ENCODE measurements at places on chromosomes 6 and 20. TPM values are rescaled to one million over a fixed set of nuclear protein-coding genes. Genes with fewer than 3 reads are reported as not detected.

Gene PDE10A
- total RNA-seq, result 10.7 TPM

Gene CTCFL
- total RNA-seq, result not detected

DNA sequence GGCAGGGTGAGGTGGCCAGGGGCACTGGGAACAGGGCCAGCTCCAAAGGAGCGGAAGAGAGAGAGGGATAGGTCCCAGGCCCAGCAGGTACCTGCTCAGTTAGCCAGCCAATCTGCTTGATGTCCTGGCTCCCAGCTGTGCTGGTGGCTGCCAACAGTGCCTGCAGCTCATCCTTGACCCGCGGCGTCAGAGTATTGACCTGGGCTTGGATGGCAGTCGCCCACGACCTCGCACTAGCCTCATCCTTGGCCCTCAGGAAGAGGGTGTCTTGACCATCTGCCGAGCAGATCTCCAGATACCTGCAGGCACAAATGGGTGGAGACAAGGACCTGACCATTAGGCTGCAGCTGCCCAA, 11.1 kb upstream of the CDK5RAP1 start:
- peak; percentile 64 for DNase-seq

Gene GMPR
- total RNA-seq, result 14.7 TPM

Gene IL17F
- not detected for total RNA-seq

DNA sequence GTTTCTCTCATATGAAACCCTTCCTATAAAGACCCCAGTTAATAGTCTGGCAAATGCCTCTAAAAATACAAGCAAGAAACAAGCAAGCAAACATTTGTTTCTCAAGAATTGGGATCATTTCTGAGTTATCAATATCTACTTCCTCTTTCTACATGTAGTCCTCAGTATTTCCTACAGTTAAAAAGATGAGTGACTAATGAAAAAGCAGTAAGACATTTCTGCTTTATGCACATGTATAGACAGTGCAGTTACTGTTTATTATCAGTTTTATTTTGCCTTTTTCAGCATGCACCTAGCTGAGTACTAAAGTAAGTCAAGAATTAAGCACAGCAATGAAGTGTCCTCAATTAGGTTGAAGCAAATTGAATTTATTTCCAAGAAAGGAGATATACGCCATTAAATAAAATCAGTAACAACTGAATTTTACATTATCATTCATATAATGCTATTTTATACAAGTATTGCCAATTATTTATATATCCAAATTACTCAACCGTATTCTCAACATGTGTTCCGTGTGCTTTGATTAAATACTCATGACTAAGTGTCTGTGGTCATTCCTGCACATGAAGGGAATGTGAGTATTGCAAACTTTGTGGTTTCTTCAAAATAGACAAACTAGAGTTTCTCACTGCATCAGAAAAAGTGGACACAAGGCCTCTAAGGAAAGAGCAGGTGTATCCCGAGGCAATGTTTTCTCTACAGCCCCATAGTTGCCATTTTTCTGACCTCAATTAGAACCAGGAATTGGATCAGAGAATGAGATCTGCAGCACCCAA, 159.3 kb upstream of the MARCKS start:
- no peak for DNase-seq

Gene RAET1E
- 1.6 TPM for total RNA-seq

DNA sequence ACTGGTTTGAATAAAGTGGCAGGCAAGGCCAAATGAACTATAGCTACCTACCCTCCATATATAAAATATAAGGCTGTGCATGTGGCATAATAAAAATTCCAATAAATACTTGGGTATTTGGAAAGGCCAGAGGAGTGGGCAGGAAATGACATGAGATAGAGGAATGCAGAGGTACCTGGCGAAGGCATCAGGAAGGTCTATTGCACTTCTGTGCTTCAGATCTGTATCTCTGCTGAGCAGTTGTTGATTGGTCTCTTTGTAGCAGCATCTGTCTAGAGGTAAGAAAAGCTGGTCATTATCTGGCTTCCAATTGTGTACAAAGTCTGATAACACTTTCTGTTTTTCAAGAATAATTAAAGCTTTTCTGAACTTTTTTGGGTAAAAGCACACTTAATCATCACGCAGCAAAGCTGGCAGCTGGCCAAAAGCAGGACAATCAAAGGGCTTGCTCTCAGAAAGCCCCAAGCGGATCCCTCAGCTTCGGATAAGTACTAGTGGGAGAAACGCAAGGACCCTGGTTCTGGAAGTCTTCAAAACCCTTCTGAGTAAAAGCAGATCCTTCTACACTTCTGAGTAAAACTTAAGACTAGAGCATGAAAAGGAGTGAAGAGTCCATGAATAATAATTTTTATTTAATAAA, 120.1 kb upstream of the TCF21 start:
- DNase-seq, result no peak

DNA sequence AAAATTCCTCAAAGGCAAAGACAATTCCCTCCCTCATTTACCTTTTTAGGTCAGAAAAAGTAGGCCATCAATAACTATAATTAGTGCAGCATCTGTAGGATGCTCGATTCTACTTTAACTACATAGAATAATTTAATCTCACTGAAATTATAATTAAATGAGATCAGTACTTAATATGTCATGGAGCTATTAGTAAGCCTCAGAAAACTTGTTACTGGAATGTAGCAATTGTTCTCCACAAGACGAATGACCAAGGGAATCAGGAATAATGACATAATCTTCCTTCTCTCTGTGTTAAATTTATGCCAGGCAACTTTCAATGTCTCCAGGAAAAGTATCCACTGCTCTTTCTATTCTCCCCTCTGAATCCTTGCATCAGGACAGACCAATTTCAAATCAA, 34.1 kb downstream of the SESN1 start:
- no peak for DNase-seq

- DNase-seq, result no peak
Measured at GRCh38 chr6:35082046-35082732, 59.0 kb downstream of the TCP11 start.

GRCh38 chr20:59074456-59074855, 31.9 kb upstream of the PRELID3B start:
- no peak for DNase-seq

DNA sequence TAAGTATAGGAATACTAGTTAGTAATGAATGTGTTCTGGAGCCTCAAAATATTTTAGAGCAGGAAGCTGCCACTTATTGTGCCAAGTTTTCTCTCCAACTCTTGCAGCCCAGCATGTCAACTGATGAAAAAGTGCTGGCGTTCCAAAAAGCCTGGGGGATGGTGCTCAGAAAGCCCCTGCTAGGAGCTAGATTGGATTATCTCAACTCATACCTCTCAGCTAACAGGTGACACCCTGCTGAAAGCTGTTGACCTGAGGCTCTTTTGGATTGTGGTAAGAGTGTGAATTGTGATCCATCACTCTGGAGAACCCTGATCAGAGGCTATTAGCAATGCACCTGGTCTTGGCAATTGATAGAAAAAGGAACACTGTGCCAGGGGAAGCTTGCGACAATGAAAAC, 580.4 kb downstream of the EYS start:
- DNase-seq, result no peak

- peak; percentile 81 for DNase-seq
Measured at GRCh38 chr20:50293284-50294139, 102.9 kb downstream of the CEBPB start.

GRCh38 chr6:109491207-109491938, 8.4 kb upstream of the ZBTB24 start:
- no peak for DNase-seq

Gene DAAM2
- total RNA-seq, result 62.7 TPM

GRCh38 chr6:42783177-42783875, 1.5 kb downstream of the BICRAL start:
- DNase-seq, result peak; percentile 95

DNA sequence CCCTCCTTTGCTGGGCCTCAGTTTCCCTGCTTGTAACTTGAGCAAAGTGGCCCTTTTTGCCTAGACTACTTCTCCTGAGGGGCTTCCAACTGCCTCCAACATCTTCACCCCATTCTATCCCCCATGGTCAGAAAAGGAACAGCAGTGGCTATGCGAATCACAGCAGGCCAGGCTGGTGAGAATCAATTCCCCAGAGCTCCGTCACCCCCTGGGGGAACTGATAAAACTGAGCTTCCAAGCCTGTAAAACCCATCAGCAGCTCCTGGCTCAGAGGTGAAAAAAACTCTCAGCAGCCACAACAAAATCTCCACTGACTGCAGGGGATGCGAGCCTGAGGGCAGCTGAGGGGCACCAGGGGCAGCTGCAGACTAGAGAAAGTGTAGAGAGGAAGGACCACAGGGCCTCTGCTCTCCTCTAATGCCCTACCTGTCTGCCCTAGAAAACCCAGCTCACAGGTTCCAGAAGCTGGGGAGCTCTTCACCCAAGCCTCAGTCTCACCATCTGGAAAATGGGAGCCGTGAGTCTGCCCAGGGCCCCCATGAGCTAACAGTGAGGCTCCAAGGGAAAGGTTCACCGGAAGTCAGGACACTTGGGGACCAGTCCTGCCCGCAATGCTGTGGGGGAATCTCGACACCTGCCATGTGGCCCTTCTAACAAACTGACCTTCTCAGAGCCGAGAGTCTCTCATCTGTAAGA, 120.6 kb downstream of the GRM4 start:
- no peak for DNase-seq

Gene RAET1L
- total RNA-seq, result not detected

GRCh38 chr20:38842026-38842425, 36.5 kb downstream of the PPP1R16B start:
- no peak for DNase-seq

GRCh38 chr6:16129623-16130401, 926 bp downstream of the MYLIP start:
- peak; percentile 82 for DNase-seq

- DNase-seq, result no peak
Measured at GRCh38 chr20:23178806-23179205, 92.7 kb upstream of the CD93 start.

DNA sequence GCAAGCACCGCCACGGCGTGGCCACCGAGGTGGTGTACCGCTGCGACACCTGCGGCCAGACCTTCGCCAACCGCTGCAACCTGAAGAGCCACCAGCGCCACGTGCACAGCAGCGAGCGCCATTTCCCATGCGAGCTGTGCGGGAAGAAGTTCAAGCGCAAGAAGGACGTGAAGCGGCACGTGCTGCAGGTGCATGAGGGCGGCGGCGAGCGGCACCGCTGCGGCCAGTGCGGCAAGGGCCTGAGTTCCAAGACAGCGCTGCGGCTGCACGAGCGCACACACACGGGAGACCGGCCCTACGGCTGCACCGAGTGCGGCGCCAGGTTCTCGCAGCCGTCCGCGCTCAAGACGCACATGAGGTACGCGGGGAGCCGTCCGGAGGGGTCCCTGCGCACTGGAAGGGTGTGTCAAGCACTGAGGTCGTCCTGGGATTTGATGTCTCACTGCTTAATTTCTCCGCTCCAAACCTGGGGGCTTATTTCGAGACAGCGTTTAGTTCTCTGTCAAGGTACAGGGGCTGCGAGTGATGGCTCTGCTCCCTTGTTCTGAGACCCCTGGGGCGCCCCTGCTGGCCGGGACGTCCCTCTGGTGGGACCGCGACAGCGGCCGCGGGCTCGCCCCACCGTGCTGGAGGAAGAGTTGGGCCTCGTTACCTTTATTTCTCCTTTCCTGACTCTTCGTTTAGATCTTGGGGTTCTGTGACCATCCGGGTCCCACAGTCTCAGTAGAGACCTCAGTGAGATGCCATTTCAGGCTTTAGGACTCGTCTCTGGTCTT, 3.6 kb downstream of the GZF1 start:
- DNase-seq, result no peak

GRCh38 chr20:12113468-12114371, 196.0 kb downstream of the BTBD3 start:
- DNase-seq, result no peak

DNA sequence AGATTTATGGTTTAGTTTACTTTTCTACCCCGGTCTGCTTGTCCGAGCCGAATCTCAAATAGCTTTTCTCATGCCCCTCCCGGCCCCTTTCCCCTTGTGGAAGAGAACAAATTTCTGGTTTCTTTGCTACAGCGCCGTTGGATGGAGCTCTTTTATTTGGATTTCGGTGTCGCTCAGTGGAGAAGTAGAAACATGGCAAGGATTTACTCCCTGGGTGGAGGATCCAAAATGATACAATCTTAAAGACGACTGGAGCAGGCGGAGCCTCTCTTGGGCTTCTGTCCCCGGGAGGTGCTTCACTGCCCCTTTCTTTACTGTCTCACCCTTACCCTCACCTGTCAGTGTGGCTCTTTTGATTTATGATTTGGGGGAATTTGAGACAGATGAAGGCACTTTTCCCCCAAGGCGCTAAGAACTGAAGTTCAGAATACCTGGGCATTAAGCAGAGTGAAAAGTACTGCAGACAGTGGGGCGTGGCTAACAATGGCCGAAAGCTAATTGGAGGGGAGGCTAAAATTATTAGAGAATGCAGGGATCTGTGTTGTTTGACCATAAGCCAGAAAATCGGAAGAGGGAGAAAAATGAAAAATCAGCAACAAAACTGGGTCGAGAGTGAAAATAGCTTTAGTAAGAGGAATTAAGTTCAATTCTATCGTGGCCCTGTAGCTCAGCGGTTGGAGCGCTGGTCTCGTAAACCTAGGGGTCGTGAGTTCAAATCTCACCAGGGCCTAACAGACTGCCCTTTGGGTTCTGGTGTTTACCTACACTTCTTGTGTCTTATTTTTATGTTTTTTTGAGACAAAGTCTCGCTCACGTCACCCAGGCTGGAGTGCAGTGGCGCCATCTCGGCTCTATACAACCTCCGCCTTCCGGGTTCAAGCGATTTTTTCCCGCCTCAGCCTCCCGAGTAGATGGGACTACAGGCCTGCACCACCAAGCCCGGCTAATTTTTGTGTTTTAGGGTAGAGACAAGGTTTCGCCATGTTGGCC, 145.1 kb upstream of the ZNF184 start:
- no peak for DNase-seq

DNA sequence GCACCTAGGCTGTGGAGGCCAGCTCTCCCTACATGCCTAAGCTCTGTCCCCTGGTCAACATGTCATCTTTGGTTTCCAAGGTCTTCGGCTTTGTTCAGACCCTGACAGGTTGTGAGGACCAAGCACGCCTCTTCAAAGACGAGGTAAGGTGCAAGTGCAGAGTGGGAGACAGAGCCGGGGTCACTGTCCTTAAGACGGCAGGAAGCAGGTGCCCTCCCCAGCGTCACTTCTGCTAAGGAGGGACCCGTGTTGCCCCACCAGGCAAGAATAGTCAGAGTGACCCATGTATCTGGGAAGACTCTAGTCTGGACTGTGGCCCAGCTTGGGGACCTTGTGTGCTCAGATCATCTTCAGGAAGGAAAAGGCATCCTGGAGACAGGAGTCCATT, 18.2 kb upstream of the SGK2 start:
- DNase-seq, result no peak

Gene OR12D3
- total RNA-seq, result not detected

DNA sequence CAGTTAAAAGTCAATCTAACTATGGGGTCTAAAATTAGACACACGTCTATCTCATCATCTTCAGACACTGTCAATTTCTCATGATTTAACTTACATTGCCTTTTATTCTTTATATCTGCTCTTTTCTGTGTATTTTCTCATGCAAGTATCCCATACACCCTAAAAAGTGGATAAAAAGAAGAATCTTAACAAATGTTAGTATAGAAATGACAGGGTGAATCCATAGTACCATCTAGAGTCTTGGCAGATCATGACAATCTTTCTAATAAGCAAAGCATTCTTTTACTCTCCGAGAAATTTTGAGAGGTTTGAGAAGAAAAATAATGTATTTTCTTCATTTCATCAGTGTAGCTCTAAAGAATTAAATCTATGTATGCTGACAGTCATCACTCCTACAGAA, 382.7 kb downstream of the C6orf118 start:
- DNase-seq, result no peak

All from posterior vena cava (tissue), 2 donors.